ENCODE measurements at places on chromosomes 3 and 15.

GRCh38 chr3:114329823-114330222, 36.0 kb downstream of the TIGIT start:
- no peak for DNase-seq

- no peak for DNase-seq
Measured at GRCh38 chr3:194348354-194348753, 2.8 kb downstream of the CPN2 start.

DNA sequence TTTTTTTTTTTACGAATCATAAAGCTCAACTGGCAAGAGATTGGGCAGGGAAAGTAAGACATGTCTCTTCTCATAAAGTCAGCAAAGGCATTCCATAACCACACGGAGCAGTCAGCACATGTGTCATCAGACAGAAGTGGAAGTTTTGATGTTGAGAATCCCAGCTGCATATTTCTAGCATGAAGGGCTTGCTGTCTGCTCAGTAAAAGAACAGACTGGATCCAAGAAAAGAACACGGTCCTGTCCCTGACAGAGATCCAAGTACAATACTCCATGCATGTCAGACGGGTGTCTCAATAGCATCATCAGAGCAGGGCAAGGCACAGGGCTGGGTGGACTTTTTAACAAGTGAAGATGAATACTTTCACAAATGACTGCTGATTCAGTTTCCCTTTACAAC, 38.2 kb downstream of the ABI3BP start:
- peak; percentile 90 for DNase-seq

GRCh38 chr3:194999491-194999890, 271.5 kb downstream of the XXYLT1 start:
- no peak for DNase-seq

DNA sequence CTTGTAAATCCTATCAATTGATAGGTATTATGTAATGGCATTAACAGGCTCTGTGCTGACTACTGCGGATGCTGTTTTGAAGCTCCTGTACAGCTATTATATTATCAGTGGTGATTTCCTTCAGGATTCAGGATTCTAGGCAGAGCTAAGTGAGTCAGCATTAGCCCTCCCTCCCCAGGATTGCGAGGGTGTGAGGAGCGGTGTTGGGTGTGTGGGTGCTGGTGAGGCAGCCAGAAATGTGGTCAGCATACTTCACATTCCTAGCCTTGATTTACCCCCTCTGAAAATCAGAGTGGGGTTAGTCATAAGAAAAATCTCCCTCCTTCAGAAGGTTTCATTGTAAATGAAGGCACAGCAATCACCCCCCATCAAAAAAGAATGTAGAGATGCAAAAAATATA, 72.5 kb downstream of the SNTN start:
- peak; percentile 95 for DNase-seq

DNA sequence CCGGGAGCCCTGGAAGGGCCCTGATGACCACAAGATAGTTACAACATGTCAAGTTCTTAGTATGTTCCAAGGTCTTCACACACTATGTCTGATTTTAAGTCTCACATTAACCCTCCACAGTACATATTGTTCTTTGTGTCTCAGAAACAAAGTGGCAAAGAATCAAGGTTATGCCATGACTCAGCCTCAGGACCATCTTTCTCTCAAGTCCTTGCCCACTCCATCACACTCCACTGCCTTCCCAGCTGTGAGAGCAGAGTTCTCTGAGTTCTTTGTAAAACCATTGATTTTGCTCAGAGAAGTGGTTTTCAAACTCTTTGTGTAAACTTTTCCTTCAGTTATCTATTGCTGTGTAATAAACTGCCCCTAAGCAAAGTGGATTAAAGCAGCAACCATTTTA, 67.9 kb upstream of the C3orf80 start:
- no peak for DNase-seq

DNA sequence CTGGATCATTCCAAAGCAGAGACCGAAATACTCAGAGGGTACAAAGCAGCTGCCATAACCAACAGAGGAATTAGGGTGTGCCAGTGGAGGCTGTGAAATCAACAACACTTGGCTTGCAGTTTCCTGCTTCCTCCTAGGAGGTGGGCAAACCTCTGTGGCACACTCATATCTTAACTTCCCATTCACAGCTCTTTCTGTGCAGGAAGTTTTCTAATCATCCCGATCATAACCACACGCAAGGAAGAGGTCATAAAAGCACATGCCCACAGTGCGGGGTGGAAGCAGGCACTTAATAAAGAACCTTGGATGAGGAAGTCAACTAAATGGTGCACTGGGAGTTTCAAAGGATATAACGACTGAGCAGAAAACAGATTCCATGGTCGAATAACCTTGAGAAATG, 5.1 kb downstream of the SCAMP2 start:
- DNase-seq, result no peak
